Stomach (tissue), 19 donors: ENCODE measurements at places on chromosomes 3 and 15. TPM values are rescaled to one million over a fixed set of nuclear protein-coding genes. Genes with fewer than 3 reads are reported as not detected.

CD200 gene
- total RNA-seq = 9.0 TPM

IQGAP1 gene
- total RNA-seq = 160 TPM

SLC9C1 gene
- 1.1 TPM for total RNA-seq

SNTN gene
- not detected for total RNA-seq

SCG5 gene
- 16.5 TPM for total RNA-seq

OXSR1 gene
- total RNA-seq = 27.5 TPM

RLBP1 gene
- not detected for total RNA-seq
